ENCODE measurements at places on chromosomes 3 and 15.

- no peak for DNase-seq
Observed at GRCh38 chr3:16132928-16133327, 41.6 kb upstream of the GALNT15 start.

GRCh38 chr3:195384952-195385351 lies 57.9 kb downstream of the ACAP2 start:
- no peak for DNase-seq

DNA sequence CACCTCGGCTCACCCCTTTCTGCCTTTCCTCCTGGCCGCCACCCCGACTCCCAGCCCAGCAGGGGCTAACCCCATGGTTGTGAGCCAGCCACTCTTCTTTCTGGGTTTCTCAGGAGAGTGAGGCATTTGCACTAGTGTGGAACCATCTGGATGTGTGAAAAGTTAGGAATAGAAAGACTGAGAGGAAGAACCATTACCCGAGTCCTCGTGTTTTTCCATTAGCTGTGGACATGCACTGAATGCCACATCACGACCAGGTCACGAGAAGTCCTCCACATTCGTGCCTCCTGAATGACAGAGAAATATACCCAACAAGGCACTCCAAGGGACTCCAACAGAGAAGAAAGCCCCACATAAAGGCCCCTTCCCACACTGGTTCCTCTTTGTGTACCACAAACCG lies 18.0 kb upstream of the RAD18 start:
- no peak for DNase-seq

GRCh38 chr15:49706805-49707204 lies 86.0 kb downstream of the DTWD1 start:
- DNase-seq = no peak

DNA sequence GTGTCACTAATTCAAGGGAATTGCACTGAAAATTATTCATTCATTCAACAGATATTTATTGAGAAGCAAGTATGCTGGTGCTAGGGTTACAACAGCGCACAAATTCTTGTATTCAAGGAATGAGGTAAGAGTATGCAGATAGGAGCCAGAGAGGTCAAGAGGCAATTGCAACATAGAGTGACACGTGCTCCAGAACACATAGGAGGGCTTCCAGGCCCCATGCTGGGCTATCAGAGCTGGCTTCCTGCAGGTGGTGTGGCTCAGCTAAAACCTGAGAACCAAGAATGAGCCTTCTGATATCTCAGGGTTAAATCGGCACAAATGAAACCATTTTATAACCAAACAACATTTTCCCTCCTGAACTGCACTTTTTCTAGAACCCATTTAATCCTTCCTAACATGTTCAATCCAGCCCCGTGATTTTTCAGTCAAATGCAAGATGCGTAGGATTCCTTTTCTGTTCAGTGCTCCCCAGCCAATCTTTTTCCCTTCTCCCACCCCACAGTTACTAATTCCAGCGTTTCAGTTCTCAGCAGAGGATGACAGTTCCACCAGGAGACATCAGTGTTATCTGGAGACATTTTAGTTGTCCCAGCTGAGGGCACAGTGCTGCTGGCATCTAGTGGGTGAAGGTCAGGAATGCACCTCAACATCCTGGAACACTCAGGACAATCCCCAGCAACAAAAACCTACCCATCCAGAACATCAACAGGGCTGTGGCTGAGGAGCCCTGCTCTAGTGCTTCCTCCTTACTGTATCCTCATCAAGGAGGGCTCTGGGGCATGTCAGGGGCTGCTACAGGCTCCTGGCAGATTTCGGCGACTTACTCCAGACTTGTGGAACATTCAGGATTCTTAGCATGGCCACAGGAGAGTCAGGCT lies 13.1 kb downstream of the CCR5AS start:
- DNase-seq = no peak

DNA sequence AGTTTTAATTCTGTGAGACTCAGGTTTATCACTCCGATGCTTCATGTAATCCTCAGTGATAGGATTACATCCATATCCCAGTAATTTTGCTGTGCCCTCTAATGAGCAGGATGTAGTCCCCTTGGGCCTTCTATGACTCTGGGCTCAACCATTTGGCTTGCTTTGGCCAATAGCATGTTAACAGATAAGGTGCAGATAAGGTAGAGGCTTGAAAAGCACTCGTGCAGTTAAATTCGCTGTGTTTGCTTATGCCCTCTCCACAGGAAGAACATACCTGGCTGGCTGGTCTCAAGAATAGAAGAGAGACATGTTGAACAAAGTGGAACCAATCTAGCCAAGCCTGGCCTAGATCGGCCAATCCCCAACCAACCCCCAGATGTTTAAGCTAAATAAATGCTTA lies 20.1 kb downstream of the CCDC13 start:
- no peak for DNase-seq
